ENCODE measurements at places on chromosomes 3 and 15. TPM values are rescaled to one million over a fixed set of nuclear protein-coding genes. Genes with fewer than 3 reads are reported as not detected.
A peak's percentile ranks its signal among the peaks of the same experiment; 100 is the strongest.

- no peak for DNase-seq
Observed at GRCh38 chr15:48384616-48385015, 53.4 kb downstream of the DUT start.

- no peak for DNase-seq
Observed at GRCh38 chr15:35293353-35294130, 208.4 kb upstream of the NANOGP8 start.

The GPR171 gene
- total RNA-seq = 0.33 TPM

The GOLGA6D gene
- total RNA-seq = 0.05 TPM

GRCh38 chr3:188123170-188123905 lies 30.6 kb upstream of the LPP start:
- DNase-seq = no peak

The CEMIP gene
- total RNA-seq = under 0.01 TPM

- no peak for DNase-seq
Observed at GRCh38 chr3:190183121-190183520, 62.4 kb upstream of the P3H2 start.

DNA sequence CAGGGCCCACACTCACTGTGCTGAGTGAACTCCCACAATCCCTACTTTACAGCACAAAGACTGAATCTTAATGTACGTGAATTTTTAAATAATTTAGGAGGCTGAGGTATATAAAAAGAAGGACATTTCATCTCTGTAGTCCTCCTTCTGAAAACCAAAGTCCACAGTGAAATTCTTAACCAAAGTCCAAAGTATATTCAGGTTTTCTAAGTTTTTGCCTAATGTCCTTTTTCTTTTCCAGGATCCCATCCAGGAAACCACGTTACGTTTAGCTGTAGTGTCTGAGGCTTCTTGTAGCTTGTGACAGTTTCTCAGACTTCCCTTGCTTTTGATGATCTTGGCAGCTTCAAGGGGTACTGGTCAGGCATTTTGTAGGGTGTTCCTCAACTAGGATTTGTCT lies 44.5 kb downstream of the SCAP start:
- no peak for DNase-seq

- no peak for DNase-seq
Observed at GRCh38 chr3:188822004-188822403, 349.8 kb upstream of the TPRG1 start.

GRCh38 chr15:66224946-66225345 lies 28.6 kb downstream of the MEGF11 start:
- no peak for DNase-seq

The ROPN1B gene
- total RNA-seq = not detected

GRCh38 chr15:83815506-83815905 lies 161.6 kb downstream of the ADAMTSL3 start:
- DNase-seq = no peak

DNA sequence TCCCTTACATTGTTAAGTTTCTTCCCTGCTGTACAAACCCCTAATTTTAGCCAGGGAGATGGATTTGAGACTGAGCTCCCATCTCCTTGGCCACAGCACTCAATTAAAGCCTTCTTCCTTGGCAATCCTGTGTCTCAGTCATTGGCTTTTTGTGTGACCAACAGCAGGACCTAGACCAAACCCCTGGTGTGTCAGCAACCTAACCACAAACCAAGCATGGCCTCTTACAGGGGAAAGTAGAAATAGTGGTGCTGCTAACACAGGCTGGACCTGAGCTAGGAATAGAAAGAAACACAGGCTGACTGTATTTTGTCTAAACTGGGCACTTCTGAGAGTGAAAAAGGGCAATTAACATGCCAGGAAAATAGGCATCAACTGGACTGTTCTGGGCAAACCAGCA lies 37.9 kb downstream of the PPCDC start:
- peak; percentile 25 for DNase-seq

DNA sequence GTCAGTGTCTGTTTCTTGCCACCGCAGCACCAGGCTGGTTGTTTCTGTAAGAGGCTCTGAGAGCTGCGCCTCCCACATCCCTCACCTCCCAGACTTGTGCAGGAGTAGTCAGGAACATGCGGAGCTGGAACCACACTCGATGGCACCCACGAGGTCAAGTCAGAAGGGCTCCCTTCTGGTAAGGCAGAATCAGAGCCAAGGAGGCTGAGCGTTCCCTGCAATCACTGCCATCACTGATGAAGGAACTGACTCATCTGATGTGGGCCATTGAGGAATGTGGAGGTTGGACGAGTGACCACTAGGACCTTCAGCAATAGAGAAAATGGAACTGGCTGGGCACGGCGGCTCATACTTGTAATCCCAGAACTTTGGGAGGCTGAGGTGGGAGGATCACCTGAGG lies 35.7 kb upstream of the BLM start:
- no peak for DNase-seq

DNA sequence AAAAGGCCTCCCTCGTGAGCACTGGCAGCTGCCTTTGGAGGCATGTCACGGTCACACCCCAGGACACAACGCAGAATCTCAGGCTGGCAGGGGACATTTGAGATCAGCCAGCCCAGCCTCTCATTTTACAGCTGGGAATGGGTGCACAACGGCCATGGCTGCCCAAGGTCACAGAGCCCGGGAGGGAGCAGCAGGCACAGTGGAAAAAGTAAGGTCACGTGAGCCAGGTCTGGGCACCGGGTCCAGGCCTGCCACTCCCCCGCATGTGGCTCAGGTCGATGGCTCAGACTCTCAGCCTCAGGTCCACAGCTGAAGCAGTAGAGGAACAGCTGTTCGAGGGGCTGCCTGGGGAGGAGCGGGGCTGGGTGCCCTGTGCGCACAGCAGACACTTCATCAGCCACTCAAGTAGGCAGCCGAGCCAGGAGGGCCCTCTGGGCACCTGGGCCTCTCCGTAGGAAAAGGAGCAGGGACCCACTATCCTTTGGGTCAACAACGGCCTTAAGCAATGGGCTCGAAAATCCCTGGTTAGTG lies 260.6 kb downstream of the GOLGA6L6 start:
- no peak for DNase-seq

DNA sequence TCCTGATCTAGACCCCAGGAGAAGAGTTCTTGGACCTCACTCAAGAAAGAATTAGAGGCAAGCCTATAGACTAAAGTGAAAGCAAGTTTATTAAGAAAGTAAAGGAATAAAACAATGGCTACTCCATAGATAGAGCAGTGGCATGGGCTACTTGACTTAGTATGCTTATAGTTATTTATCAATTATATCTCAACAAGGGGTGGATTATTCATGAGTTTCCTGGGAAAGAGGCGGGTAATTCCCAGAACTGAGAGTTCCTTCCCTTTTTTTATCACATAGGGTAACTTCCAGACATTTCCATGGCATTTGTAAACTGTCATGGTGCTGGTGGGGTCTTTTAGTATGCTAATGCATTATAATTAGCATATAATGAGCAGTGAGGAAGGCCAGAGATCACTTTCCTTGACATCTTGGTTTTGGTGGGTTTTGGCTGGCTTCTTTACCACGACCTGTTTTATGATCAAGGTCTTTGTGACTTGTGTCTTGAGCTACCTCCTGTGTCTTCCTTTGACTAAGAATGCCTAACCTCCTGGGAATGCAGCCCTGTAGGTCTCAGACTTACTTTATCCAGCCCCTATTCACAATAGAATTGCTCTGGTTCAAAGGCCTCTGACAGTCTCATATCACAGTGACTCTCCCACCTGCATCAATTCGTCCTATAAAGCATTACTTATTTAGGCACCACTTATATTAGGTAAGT lies 35.3 kb upstream of the PLSCR2 start:
- DNase-seq = no peak

DNA sequence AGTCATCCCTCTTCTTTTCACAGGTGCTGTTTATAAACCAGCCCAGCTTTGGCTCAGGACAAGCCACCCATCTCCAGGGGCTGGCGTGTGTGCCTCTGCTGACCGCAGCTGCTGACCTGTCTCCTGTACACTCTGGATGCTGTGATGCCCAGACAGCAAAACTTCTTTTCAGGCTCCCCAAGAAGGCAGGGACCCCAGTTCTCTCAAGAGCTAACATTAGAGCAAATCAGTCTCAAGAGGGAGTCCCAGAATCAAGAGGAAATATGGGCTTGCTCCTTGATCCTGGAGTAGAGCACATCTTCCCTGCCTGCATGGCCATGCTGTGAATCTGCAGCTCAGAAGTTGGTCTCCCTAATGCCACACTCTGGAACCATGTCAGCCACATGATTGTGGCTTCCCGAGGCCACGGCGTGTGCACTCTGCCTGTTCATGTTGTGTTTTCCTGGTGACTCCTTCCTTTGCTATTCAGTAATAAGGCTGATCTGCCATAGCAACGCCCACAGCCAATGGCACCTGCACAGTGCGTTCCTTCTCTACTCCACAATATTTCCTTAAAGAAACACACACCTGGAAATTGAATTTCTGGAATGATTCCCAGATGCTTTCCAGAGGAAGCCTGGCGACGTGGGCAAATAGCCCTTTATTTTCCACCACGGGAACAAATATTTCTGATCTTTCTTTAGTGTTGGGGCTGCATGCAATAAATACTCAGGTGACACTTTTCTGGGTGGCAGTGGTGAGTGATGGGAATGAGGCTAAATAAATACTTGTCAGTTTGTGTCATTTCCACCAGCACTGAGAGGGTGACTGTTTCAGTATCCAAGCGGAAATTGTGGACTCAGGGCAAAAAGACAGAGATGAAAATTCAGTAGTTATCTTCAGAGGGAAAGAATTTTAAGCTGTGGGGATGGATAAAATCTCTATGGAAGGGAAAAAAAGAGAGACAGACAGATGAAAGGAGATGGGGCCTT lies 21.9 kb upstream of the THSD4 start:
- DNase-seq = no peak

- DNase-seq = no peak
Observed at GRCh38 chr3:114449271-114450007, 155.6 kb downstream of the TIGIT start.

The ADPGK gene
- total RNA-seq = 35.5 TPM

The CCDC50 gene
- total RNA-seq = 15.4 TPM

DNA sequence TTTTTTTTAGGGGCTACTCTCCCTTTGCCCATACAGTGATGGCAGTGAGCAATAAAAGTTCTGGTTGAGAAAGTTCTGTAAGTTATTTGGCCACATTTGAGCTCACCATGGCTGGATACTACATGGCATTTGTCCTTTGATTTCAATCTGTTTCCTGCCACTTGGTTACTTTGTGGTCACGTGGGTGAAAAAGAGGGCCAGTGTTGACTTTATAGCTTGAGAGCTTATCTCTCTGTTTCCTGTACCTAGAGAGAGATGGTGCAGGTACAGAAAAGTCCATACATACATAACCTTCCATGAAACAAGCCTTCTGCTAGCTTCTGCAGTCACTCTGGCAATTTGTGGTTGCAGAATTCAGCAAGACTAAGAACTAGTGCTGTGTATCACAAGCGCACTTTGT lies 23.4 kb upstream of the MECOM start:
- no peak for DNase-seq

The TM6SF1 gene
- total RNA-seq = 1.6 TPM

DNA sequence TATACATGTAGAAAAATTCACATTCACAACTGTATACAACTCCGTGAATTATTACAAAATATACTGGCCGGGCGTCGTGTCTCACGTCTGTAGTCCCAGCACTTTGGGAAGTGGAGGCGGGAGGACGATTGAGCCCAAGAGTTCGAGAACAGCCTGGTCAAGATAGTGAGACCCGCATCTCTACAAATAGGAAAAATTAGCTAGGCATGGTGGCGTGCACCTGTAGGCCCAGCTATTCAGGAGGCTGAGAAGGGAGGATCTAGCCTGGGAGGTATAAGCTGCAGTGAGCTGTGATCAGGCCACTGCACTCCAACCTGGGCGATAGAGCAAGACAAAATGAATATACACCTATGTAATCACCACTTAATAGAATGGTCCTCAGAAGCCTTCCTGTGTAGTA lies 1.3 kb downstream of the RAD51 start:
- no peak for DNase-seq

The PLA2G4D gene
- not detected for total RNA-seq

The FAM107A gene
- total RNA-seq = 1.3 TPM

DNA sequence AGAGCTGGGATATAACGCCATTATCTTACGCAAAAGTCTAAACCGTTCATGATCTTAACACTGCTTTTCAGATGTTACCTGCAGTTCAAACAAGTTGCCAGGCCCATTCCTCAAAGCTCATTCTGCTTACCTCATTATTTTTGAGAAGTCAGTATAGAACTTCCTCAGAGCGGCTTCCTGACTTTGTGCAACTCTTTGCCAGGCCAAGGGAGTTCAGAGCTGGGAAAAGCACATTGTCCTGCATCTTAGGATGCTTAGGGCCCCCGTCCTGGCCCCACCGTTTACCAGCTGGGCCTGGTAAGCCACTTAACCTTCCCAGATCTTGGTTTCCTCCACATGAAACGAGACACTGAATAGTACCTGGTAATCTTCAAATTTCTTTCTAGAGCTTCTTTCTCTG lies 6.8 kb upstream of the C2CD4B start:
- no peak for DNase-seq

GRCh38 chr3:177367788-177368187 lies 170.5 kb upstream of the TBL1XR1 start:
- no peak for DNase-seq

The ITPKA gene
- total RNA-seq = 1.4 TPM

The DYNC1LI1 gene
- 21.1 TPM for total RNA-seq

- no peak for DNase-seq
Observed at GRCh38 chr3:171940151-171940649, 97.1 kb downstream of the TMEM212 start.

The CCDC9B gene
- total RNA-seq = 0.61 TPM

- DNase-seq = no peak
Observed at GRCh38 chr3:187044206-187044605, 95.1 kb downstream of the RPL39L start.

The HTR3D gene
- not detected for total RNA-seq

The CAND2 gene
- total RNA-seq = 1.0 TPM

The MFGE8 gene
- 6.6 TPM for total RNA-seq

The NR2F2 gene
- 6.4 TPM for total RNA-seq

GRCh38 chr15:58053315-58054153 lies 12.0 kb downstream of the ALDH1A2 start:
- DNase-seq = no peak

DNA sequence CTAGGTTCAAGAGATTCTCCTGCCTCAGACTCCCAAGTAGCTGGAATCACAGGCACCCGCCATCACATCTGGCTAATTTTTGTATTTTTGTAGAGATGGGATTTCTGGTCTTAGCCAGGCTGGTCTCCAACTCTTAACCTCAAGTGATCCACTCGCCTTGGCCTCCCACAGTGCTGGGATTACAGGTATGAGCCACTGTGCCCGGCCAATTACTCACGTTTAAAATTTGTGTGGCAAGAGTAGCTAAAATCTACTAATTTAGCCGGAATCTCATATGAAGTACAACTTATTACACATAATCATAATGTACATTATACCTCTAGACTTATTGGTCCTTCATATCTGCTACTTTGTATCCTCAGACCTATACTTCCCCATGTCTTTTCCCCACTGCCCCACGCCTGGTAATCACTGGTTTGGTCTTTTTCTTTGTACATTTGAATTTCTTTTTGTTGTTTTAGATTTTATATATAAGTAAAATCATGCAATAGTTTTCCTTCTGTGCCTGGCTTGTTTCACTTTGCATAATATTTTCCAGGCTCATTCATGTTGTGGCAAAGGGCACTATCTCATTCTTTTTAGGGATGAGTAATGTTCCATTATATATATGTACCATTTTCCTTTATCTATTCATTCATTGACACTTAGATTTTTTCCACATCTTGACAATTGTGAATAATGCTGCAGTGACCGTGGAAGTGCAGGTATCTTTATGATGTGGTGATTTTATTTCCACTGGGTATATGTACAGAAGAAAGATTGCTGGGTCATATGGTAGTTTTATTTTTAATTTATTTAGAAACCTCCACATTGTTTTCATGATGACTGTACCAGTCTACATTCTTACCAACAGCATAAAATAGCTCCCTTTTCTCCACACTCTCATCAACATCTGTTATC lies 605.0 kb upstream of the CBLB start:
- no peak for DNase-seq
